CD8-positive, alpha-beta memory T cell (primary cell): ENCODE measurements at places on chromosomes 2 and 18. TPM values are rescaled to one million over a fixed set of nuclear protein-coding genes. Genes with fewer than 3 reads are reported as not detected.

Gene CCDC102B
- 0.75 TPM for total RNA-seq

Gene PRKAG3
- not detected for total RNA-seq

Gene MDH1B
- total RNA-seq: 0.81 TPM

Gene MITD1
- 58.7 TPM for total RNA-seq

Gene OTOS
- not detected for total RNA-seq

Gene RAD51AP2
- not detected for total RNA-seq
